ENCODE measurements at places on chromosomes 5 and 9.
A peak's percentile ranks its signal among the peaks of the same experiment; 100 is the strongest.

DNA sequence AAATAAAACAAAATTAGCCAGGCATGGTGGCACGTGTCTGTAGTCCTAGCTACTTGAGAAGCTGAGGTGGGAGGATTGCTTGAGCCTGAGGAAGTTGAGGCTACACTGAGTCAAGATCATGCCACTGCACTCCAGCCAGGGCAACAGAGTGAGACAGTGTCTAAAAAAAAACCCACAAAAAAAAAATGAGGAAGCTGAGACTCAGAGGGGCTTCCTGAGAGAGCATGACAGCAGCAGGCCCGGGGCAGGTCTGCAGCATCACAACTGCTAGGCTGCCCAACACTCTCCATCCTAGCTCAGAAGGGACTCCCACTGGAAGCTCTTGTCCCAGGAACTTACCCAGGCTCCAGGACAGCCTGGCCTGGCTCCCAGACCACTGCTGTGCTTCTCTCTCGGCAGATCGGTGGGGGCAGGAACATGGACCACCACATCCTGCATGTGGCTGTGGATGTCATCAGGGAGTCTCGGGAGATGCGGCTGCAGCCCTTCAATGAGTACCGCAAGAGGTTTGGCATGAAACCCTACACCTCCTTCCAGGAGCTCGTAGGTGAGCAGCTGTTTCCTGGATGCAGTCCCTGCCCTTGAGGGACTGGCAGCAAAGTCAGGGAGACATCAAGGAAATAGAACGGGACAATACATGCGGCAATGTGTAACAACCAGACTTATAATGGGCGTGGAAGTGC, 19.1 kb downstream of the PTGS1 start:
- no peak for DNase-seq

DNA sequence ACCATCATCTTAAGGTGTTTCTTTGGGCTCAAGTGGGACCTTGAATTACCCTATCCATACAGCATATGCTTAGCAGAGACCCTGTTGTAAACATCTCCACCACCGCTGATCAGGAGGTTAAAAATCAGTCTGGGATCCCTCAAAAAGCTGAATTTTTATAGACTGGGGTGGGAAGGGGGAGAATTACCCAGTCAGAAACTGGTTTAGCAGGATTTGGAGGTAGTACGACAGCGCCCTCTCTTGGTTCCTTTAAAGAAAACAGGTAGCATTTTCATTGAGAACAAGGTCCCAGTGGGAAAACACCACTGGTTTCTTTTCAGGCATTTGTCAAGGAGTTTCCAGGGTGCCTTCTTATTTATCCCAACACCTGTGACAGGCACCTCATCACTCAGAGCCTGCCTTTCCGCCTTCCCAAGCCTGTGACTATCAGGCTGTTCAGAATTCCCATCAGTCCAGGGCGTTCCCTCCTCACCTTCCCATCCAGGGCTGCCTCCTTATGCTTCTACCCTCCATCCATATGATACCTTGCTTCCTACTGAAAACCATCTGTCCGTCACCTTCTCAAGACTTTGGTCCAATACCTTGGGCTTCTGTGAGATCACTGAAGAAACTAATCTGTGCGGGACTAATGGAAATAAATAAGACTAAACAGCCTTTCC, 203.8 kb upstream of the RAI14 start:
- no peak for DNase-seq

GRCh38 chr9:1726993-1727759, 288.0 kb upstream of the SMARCA2 start:
- no peak for DNase-seq

DNA sequence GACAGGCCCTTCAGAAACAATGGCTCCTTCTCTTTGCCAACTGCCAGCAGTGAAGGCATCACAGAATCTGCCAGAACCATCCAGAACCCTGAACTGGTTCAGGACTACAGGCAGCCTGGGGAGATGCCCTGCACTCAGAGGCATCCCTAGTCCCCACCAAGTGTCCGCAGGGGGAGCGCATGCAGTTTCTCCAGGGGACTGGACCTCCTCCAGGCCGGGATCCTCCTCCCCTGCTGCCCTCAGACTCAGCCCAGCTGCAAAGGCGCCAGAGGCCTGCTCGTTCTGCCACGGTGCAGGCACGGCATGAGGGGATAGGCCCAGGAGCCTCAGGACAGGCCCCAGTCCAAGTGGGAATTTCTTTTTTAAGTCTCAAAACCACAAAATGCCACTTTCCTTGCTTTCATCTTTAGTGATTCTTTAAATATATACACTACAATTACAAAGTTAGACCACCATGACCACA, 72.0 kb downstream of the SEMA4D start:
- peak; percentile 33 for DNase-seq

GRCh38 chr9:16282718-16283117, 587.8 kb downstream of the BNC2 start:
- no peak for DNase-seq

- DNase-seq, result no peak
Observed at GRCh38 chr9:134374301-134375010, 48.2 kb downstream of the RXRA start.

GRCh38 chr5:133962801-133963476, 5.5 kb downstream of the C5orf15 start:
- DNase-seq, result no peak

GRCh38 chr9:135792268-135793128, 90.5 kb downstream of the KCNT1 start:
- DNase-seq, result no peak

Data from nucleus accumbens (tissue), 56 donors.